A549 (cell line): ENCODE measurements at places on chromosomes 1 and 21.

GRCh38 chr1:55584526-55585401, 369.6 kb upstream of the USP24 start:
- DNase-seq, result peak; percentile 18

- DNase-seq, result no peak
Observed at GRCh38 chr21:28196981-28197380, 795.7 kb downstream of the LTN1 start.

GRCh38 chr21:42751866-42752265, 98.4 kb downstream of the PDE9A start:
- DNase-seq, result no peak

DNA sequence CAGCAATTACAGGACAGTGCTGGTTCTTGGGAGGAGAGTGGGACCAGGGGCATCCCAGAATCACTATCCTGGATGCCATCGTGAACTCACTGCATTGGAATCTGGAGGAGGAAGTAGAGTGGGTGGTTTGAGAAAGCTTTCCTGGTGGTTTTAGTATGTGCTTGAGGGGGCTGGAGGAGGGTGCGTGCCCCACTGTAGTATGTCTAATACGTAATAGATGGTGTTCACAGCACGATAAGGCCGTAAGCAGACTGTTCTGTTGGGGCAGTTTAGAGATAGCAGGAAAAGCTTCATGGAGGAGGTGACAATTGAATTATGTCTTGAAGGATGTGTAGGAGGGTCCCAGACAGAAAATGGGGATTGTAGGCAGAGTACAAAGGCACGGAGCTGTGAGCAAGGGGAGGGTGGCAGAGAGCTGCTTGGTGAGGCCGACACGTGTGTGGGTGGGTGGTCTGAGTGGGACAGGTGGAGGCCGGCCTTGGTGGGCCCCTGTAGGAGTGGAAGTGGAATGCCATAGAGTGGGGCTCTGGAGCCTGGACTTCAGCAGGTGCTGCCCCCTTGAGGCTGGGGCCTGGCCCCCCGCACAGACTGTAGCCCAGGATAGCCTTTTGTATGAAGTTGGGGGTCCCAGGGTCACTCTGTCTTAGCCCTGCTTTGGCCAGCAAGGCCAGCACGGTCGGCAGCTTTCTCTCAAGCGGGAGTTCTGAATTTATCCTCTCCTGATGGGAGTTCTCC, 37.0 kb downstream of the IL6R start:
- DNase-seq, result no peak

DNA sequence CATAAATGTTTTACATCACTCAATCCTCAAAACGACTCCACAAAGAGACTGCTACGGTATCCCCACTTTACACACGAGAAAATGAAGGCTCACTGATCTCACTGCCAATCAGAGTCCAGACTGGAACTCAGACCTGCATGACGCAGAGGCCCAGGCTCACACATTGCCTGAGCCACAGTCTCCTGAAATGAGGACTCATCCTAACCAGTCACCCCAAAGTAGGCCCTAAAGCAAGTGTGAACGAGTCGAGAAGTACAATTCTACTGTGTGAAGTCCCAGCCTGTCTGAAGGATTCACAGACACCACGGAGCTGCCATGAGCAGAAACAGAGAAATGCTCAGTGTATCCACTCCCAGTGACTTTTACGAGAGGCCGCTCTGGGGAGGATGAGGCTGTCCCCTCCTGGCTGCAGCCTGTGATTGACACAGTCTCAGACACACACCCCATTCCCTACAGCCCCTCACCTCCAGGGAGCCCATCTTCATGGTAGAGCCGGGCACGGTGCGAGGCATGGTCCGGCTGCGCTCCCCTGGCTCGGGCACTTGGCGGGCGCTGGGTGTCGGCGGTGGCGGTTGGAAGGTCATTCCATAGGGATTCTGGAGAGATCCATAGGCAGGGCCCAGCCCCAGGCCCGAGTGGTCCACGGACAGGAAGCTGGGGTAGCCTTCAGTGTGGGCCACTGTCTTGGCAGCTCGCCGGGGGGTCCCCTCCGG, 26.7 kb upstream of the COL16A1 start:
- DNase-seq, result no peak

DNA sequence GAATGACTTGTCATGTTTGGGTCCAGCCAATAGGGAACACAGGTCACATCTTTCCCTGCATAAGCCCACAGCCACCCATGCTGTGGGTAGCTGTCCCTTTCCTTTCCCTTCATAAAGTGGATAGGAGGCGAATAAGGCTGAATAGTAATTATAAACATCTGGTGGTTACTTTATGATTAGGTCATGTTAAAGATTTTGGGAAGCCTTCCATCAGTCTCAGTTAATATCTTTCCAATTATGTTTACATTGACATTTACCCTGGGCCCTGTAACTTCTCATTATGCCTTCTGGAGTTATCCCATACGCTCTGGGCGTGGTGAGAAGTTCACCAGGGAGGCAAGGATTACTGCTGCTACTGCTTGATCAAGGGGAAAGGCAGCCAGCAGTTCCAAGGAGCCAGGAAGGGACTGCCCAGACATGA, 197.2 kb downstream of the HLX start:
- no peak for DNase-seq

GRCh38 chr1:13725714-13726175, 25.8 kb downstream of the PRDM2 start:
- peak; percentile 21 for DNase-seq

- no peak for DNase-seq
Observed at GRCh38 chr1:109624201-109625010, 4.8 kb downstream of the AMPD2 start.

DNA sequence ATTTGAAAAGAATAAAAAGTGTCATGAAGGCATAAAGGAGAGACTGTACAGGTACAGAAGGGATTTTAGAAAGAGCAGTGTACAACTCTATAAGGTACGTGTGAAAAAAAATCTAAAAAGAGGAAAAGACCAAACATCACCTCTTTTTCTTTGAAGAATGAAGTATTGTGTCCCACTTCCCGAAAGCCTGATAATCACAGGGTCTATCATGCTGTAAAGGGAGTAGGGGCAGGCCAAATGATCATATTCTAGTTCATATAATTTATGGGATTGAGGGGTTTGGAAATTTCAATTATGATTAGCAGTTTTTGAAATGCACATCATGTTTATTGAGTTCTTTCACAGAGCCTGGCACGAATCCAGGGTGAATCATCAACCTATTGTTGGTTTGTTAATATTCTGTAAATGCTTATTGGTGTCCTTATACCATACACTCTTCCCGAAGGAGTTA, 910 bp upstream of the RERE start:
- peak; percentile 56 for DNase-seq

GRCh38 chr1:146046664-146047063, 25.1 kb upstream of the HJV start:
- DNase-seq, result no peak

DNA sequence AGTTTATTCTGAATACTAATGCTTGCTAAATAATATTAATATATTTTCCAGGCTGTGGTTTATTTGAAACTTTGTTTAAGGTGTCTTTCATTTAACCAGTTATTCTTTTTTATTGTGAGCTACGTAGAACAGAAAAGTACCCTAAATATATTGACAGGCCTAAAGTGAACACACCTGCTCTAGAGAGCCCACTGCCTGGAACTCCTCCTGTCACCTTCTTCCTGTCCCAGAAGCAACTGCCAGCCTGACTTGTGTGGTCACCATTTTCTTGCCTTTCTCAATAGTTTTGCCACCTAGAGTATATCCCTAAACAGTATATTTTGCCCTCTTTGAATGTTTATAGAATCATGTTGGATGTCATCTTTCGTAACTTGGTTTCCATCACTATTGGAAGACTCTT, 48.5 kb downstream of the SCCPDH start:
- DNase-seq, result no peak

GRCh38 chr1:65344171-65344814, 35.0 kb downstream of the DNAJC6 start:
- DNase-seq, result no peak
